ENCODE measurements at places on chromosomes 2 and 18.

GRCh38 chr2:240840435-240841060 is 20.5 kb upstream of the KIF1A start:
- peak; percentile 65 for DNase-seq

- no peak for DNase-seq
These were observed 22.5 kb downstream of the STAMBP start for GRCh38 chr2:73851274-73851673.

DNA sequence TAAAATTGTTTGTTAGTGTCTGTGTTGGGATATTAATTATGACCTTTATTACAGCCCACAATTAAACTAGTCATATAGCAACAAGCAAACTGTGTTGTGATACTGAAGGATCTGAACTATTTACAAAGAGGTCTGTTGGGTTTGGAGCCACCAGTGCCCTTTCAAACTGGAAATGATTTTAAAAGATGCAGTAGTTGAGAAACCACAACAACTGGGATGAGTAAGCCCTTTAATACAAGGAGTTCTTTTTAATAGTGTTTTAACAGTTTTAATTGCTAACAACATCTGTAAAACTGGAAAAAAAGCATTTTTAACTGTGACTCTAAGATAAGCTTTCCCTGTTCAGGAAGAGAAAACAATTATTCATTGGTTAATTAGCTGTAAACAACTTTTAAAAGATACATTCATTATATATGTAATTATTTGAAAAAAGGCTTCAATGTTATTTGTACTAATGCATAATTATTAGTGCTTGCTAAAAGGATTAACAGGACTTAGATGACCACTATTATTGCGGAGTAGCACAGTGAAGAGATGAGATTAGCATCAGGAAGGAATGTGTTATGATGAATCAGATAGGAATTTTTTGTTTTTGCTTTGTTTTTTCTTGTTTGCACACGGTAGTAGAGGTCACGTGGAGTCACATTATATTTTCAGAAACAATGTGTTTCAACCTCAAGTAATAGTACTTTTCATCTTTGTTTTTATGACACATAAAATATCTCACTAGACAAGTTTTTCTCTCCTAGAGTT is 392.7 kb upstream of the FANCL start:
- DNase-seq: no peak

DNA sequence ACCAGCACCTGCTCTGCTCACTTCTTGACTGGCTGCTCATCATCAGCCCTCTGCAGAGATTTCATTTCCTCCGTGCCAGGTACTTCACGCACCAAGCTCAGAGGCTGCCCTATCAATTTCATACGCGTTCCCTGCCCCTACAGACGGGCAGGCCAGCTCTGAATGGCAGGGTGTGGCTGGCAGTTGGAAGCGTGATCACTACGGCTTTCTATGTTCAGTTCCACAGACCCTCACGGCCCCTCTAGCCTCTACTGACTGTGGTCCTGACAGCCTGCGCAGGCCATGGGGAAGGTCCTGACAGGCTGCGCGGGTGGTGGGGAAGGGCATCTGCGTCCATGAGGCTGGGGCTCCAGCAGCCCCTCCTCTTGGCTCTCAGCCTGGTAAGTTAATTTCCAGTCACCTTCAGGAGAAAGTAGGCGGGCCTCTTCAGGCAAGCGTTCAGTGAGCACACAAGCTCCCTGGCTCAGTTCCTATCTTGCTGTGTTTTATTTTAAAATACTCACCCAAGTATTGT is 154.8 kb downstream of the ZNF236 start:
- peak; percentile 66 for DNase-seq

GRCh38 chr18:78670778-78671391 is 308.7 kb upstream of the SALL3 start:
- DNase-seq: no peak

DNA sequence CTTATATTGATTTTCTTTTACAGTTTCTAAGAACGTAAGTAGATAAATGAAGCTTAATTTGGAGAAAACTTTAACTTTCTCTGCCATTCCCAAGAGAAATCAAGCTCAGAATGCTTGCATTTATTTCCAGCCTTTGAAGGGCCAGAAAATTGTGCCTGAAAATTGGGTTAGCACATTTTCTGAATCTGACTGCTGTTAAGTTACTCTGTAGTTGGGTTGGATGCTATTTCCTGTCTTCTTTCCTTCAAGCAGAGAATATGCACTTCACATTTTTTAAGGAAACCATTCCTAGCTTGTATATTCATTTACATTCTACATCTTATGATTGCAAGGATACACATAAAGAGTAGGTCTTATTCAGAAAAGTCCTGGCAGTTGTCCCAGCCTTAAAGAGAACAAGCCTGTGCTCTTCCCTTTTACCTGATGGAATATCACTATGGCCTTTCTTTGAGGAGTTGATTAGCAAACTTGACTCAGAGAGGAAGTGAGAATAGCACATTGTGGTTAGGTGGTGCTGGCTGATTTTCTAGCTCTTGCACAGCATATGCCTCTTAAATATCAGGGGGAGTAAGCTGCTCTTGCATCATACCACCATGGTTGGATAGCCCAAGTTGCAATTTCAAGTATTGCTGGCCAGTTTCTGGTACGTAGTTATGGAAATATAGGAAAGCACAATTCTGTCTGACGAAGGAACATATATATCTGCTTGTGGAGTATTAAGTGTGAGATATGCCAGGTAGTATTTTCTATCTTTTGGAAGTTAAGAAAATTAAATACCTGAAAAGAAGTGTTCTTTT is 133.7 kb downstream of the COMMD1 start:
- DNase-seq: no peak

DNA sequence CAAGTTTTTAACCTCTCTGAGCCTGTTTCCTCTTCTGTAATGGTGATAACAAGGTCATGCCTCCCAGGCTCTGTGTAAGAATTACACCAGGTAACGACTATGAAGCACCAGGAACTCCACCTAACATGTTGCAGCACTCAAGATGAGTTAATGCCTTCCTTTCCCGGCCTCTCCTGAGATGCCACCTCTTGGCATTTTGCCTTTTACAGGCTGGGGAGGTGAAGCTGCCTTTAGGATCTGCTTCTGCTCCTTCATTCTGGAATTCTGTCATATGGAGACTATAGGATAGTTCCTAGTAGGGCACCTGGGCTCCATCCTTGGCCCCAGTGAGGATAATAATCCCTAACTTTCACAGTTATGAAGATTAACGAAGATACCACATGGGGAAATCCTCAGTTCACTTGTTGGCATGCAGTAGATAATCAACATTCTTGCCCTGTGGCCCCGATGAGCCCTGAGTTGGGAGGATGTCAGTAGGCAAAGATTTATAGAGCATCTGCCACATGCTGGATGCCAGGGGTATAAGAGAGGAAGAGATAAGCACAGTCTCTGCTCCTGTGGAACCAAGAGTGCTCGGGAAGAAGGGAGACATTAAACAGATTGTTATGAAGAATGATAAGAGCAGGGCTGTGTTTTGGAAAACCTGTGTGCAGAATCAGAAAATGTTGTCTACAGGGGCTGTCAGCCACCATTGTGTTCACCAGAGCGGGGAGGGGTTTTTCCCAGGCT is 43.9 kb upstream of the KCNF1 start:
- DNase-seq: no peak

DNA sequence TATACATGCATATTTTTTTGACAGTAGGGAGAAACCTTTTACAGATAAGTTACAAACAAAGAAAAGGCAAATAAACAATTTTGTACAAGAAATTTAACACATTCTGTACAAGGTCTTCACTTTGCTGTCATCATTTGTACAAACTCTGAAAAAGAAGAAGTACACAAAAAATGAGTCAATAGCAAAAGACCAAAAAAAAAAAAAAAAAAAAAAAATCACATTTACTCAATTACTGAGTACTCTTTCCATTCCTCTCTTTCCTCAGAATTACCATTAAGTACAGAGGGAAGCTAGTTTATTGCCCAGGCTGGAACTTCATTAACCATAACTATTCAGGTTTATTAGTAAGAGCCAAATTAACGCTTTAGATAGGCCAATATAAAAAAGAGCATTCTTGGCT is 5.6 kb upstream of the STPG4 start:
- no peak for DNase-seq

- no peak for DNase-seq
These were observed 509 bp downstream of the PIEZO2 start for GRCh38 chr18:11148680-11149440.

DNA sequence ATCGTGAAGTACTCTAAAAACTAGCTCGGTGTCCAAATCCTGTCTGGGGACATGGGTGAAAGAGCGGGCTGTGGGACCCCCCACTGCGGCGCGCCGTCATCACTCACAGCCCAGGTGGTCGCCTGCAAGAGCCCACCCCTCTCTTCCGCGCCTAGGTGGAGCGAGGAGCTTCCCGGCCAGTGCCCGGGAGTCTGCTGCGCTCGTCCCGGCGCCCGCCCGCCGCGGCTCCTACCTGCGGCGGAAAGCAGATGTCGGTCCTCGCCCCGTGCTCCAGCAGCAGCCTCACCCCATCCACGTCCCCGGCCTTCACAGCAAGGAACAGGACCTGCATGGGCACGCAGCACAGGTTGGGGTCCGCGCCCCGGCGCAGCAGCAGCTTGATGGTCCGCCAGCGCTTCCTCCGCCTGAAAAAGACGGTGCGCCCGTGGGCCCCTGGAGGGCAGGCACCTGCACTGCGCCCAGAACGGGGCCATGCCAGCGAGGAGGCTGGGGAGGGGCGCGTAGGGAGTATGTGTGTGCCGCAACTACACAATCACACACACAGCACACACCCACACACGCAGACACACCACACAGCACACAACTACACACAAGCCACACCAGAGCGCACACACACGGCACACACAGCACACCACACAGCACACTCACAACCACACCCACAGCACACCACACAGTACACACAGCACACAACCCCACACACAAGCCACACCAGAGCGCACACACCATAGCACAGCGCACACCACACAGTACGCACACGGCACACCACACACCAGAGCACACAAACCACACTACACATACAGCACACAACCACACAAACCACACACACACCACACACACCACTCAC is 37.4 kb downstream of the ANKMY1 start:
- DNase-seq: no peak

DNA sequence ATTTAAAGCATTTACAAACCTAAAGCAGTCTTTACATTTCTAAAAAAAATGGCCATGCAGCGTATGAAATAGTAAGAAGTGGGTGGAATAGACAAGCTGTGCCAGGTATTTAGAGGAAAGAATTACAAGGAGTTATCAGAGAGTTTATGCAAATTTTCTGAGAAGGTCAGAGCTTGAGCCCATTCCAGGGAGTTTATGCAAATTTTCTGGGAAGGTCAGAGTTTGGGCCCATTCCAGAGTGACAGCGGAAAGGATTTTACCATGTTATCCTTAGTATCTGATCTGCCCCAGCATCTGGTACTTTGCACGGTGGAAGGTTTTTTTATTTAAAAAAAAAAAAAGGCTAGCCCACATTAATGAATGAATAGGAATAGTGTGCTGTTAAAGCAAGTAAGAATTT is 1.4 kb upstream of the DOK6 start:
- DNase-seq: no peak

GRCh38 chr18:59279193-59279592 is 5.9 kb upstream of the RAX start:
- DNase-seq: no peak

DNA sequence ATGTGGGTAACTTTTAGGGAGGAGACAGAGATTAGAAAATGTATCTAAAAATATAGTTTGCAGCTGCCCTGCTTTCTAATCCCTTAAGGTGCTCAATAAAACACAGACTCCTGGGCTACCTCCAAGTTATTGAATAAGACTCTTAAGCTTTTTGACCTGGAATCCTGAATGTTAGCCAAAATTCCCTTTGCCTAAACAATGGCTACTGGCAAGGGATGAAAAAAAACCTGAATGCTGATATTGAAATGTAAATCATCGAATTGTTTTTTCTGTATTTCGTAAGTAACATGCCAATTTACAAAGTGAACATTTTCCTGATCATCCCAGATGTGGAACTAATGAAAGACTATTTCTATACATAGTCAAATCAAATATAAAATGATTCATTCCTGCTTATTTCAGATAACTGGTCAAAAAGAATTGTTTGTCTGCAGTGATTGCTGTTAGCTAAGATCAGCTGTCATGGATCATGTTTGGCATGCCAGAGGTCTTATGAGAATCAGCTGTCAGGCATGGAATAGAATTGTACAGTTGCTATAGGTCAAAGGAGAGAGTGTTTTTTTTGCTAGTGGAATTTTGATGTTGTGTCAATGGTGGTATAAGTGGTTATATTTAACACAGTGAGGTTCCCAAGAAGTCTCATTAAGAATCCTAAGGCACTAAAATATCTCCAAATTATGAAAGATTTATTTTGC is 363.6 kb upstream of the CWC22 start:
- DNase-seq: no peak

GRCh38 chr2:16700551-16701259 is 35.1 kb upstream of the CYRIA start:
- no peak for DNase-seq

DNA sequence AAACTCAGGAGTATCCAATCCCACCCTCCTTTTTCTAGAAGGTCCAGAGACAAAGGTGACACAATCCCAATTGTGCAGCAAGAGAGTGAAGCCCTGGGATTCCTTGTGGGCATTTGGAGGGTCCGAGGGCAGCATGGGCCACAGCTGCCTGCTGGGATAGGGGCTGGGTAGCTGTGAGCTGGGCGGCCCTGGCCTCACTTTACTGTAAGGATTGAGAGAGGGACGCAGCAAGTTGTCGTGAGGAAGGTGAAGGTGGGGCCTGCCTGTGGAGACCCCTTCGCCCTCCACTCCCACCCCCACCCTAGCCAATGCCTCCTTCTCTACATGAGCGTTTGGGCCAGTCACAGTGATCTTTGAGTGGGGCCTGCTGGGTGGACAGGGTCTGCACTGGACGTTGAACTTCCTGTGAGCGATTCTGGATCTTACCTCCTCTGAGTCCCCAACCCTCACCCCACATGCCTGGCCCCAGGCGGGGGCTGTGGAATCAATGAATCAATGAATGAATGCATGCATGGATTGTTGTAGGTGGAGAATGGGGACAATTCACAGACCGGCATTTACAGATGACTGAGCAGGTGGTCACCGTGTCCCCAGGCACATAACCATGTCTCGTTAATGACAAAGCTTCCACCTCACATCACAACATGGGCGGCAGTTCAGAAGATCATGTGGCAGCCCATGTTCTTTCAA is 107.2 kb downstream of the INHBB start:
- DNase-seq: no peak

GRCh38 chr2:127485051-127485693 is 41.1 kb downstream of the IWS1 start:
- DNase-seq: no peak

GRCh38 chr18:9782073-9782857 is 74.2 kb downstream of the RAB31 start:
- DNase-seq: no peak

DNA sequence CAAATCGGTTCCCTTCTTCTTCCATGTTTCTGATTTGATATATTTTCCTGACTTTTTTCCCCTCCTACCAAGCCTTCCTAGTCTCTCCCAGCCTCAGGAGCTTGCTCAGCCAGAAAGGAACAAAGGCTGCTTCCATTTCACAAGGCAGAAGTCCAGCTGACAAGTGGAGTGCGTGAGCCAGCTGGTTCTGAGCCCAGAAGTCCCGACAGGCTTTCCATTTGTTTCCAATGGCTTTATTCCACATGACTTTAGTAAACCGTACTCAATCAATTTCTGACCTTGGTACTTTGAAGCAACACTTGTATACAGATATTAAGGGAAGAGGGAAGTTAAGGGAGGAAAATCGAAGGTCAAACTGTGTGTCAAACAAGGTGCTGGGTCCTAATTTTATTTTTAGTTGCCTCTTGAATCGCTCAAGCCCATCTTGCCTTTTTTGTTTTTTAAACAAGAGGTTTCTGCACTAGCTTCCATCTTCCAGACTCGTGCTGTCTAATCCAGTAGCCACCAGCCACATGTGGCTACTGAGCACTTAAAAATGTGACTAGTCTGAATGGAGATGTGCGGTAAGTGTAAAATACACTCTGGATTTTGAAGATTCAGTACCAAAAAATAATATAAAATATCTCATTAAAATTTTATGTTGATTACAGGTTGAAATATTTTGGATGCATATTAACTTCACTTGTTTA is 36.2 kb downstream of the WIPF1 start:
- no peak for DNase-seq
